ENCODE measurements at places on chromosomes 13 and 19. TPM values are rescaled to one million over a fixed set of nuclear protein-coding genes. Genes with fewer than 3 reads are reported as not detected.

Gene C19orf12
- 22.8 TPM for total RNA-seq

GRCh38 chr19:10168386-10168948 lies 26.3 kb downstream of the DNMT1 start:
- DNase-seq: no peak

Gene KLK12
- 0.78 TPM for total RNA-seq

DNA sequence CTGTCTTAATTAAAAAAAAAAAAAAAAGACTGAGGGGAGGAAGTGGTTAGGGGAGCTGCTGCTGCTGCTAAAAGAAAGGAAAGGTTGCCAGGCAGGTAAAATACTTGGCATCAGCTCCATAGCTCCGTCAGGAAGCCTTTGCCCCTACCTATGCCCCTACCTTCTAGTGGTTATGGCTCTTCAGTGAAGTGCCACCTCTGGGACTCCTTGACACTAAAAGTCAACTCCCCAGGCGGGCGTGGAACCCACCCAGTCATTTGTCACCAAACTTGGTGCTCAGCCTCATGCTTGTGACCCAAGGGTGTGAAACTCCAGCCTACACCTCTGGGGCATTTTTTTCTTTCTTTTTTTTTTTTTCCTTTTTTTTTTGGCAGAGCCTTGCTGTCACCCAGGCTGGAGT lies 4.9 kb upstream of the NECTIN2 start:
- DNase-seq: no peak

DNA sequence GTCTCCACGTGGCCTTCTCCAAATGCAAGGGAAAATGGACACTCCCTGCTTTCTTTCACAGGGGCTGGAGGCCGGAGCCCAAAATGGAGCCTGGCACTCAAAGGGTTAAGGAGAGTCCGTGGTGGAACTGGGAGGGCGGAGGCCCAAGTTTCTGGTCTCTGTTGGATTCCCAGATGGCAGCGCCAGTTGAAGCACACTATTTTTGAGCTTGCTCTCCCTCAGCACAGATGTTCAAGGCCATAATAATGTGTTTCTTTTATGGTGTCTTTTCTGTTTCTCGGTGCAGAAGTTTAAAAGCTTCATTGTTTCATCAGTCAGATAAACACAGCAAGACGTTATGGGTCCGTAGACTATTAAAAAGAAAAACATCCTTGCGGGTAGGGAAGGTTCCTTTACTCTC lies 67.6 kb downstream of the TNFRSF19 start:
- DNase-seq: no peak

DNA sequence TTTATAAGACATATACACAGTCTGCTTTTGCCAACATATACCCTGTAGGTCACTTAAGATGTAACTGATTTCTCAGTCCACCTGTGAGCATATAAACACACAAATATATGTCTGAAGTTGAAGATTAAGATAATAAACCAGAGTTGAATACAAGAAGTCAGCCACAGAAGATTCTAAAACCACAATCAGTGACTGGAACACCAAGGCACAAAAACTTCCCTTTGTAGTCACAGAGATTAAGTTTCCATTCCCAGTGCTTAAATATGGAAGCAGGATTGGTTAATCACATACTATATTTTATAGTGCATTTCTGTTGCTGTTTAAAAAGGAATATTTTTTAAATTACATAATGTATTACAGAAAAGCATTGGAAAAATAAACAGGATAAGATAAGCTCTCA lies 39.9 kb downstream of the MTMR6 start:
- DNase-seq: no peak

- no peak for DNase-seq
Observed at GRCh38 chr13:33992881-33993336, 175.0 kb downstream of the RFC3 start.

Gene CYP2F1
- not detected for total RNA-seq
